ENCODE measurements at places on chromosomes 11 and 22.

DNA sequence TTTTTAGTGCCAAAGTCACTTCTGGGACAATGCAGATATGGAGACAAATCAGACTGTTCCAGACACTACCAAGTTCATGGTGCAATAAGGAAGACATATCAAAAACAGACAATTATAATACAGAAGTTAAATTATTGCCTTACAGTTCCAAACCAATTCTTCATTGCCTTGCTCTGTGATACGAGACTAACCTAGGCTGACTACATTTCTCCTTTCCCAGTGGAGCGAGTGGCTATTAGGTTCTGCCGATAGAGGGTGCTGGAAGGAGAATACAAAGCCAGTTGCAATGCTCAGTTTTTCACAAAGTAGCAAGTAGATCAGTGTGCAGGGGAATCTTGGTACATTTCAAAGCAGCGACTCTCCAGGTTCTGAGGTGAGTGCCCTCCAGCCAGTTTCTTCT, 67.8 kb downstream of the FAM168A start:
- no peak for DNase-seq

- DNase-seq, result no peak
Measured at GRCh38 chr22:38490915-38491314, 15.2 kb downstream of the DDX17 start.

GRCh38 chr22:23142546-23143105, 836 bp upstream of the RSPH14 start:
- DNase-seq, result no peak

- DNase-seq, result no peak
Measured at GRCh38 chr22:30837531-30837930, 131.0 kb downstream of the MORC2 start.

DNA sequence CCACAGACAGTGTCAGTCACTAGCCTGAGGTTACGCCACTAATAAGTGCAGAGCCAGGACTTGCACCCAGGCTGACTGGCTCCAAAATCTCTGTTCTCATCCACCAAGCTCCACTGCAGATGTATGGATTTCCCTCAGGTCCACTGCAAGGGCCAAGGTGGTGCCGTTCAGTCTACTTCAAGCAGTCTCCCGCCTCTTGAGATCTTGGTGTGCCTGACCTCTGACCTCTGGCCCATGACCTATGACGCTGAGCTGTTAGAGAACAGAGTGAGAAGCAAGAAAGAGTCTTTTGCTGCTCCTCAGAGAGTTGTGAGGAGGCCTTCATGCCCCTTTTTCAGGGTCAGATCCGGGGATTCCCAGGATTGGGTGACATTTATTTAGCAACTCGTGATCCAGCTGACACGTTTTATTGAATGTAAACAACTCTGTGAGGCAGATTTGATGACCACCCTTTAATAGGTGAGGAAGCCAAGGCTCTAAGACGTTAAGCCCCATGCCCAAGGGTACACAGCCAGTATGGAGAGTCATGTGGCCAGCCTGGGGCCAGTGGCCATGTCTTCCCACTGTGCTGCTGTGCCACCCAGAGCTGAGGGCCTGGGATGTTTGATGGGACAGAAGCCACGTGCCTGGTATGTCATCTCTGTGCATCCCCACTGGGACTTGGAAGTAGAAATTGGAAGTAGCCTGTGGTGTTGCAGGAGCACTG, 25.2 kb downstream of the DCPS start:
- DNase-seq, result no peak

DNA sequence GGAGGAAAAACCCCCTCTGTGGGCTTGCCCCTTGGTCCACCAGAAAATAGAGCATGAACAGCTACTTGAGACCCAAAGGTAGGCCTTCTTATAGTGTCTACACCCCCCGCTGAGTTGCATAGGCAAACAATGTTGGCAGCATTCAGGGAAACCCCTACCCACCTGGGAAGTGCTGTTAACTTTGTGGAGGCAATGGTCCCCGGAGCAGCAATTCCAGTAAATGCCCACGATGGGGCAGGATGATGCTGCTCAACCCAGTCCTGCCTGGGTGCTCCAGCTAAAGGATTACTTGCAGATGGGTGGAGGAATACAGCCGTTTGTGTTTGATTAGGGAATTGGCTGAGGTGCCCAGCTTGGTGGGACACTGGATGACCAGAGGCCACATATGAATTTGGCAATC, 381.3 kb upstream of the ANO5 start:
- DNase-seq, result no peak

GRCh38 chr11:5992604-5993251, 5.9 kb upstream of the OR52L1 start:
- DNase-seq, result no peak

DNA sequence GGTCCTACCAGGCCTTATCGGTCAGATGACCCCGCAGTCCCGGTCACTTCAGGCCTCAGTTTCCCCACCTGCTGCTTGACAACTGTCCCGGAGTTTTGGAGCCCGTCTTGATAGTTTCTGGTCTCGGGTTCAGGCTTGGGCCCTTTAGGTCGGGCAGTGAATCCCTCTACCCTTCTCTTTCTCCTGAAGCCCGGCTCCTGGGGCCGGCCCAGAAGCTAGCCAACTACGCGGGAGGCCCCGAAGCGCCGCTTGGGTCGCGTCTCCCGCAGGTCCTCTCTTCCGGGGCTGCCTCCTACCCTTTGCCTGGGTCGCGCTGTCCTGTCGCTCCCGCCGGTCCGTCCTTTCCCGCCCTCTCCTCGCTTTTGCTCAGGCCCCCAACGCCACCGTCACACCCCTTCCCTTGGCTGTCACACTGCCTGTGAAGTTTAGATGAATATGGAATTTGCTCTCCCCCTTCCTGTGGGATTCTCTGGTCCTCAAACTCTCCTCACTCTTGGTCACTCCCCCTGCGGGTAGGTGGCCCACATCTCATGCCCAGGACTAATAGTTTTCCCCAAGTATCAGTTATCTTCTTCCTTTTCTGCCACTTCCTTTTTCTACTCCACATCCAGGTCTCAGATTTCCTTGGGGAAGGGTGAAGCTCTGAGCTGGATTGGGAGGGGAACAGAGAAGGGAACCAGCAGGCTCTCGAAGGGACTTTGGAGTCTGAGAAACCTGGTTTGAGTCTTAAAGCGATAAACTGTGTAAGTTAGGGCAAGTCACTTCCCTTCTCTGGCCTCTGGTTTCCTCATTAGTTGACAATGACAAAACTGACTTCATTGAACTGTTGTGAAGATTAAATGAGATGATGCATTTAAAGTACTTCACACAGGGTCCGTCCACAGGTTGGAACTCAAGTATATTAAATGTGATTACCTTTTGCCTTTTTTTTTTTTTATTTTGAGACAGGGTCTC, 790 bp downstream of the RAB1B start:
- DNase-seq, result no peak

DNA sequence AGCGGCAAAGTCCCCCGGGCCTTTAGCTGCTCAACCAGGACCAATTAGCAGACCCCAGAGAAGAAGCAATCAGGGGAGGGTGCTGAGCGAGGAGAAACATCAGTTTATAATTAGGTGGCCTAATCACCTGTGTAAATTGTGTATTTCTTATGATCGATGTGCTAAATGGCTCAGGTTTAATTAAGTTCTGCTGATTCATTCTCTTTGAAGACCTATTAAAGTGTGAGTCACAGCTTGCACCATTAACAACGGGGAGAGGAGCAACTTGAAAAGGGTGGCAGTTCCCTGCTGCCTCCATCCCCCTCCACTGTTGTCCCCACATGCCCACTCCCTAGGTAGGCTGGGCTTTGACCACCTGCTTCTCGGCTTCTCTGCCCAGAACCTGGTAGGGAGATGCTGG, 10.7 kb downstream of the ISX start:
- DNase-seq, result no peak

DNA sequence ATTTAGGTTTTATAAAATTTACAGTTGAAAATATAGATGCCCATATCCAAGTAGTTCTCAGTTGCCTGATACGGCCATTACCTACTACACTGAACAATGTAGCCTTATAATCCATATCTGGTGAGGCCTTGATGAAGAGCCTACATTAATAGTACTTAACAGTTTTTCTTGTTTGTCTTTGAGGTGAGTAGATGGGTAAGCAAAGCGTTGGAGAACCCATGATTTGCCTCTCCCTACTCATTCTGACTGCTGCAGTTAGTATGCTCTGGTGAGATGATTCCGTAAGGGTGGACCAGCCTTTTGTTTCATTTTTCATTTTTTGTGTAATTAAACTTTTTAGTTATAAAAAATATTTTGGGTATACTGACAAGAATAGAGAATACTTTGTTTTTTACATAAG, 11.4 kb downstream of the PAAF1 start:
- DNase-seq, result no peak

- no peak for DNase-seq
Measured at GRCh38 chr11:70002433-70002832, 75.7 kb upstream of the ANO1 start.

- peak; percentile 42 for DNase-seq
Measured at GRCh38 chr11:17979770-17980371, 33.0 kb downstream of the SERGEF start.

GRCh38 chr11:87421422-87421821, 383.7 kb downstream of the TMEM135 start:
- DNase-seq, result peak; percentile 32

DNA sequence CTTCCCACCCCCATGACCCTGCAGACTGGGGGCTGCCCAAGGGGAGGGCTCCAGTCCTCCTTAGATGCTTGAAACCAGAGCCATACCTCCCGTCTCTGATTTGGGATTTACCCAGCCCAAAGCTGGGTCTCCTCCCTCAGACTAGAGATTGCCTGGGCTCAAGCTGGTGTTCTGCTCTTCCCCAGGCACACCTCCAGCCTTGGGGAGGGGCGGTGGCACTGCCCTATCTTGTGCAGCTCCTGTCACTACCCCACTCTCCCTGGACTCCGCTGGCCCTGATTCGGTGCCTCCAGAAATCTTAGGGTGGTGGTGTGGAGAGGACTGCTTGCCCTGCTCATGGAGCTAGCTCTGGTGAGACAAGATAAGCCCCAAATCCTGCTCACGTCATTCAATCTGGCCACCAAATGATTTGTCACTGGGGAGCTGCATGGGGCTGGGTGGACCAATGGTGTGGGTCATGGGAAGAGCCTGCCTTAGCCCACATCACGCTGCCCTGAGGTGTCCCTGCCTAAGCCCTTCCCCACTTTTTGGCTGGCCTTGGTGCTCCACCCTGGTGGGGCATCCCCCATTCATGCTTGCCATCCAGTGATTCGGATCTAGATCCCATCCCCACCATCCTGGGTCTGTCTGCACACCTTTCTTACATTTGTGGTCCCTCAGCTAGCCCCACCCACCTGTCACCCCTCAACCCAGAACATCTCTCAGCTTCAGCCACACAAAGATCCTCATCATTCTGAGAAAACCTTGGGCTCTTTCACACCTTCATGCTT, 87.7 kb downstream of the PDE2A start:
- DNase-seq, result no peak

- DNase-seq, result no peak
Measured at GRCh38 chr11:83611600-83611999, 325.4 kb upstream of the CCDC90B start.

DNA sequence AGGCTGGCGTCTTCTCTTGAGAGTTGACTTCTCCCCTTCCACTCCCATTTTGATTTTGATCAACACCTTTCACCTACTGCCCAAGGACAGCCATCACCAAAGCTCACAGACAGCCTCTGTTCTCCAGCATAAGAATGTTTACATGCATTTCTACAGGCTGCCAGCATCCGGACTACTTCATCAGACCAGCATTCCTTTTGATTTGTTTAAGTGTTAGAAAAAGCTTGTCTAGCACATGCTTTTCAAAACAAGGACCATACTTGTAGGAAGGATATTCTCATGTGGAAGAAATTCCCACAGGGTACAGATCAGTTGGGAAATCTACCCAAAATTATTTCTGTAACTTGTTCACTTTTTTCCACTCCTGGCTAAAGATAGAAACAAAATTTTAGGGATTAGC, 6.2 kb upstream of the KCNA4 start:
- no peak for DNase-seq

DNA sequence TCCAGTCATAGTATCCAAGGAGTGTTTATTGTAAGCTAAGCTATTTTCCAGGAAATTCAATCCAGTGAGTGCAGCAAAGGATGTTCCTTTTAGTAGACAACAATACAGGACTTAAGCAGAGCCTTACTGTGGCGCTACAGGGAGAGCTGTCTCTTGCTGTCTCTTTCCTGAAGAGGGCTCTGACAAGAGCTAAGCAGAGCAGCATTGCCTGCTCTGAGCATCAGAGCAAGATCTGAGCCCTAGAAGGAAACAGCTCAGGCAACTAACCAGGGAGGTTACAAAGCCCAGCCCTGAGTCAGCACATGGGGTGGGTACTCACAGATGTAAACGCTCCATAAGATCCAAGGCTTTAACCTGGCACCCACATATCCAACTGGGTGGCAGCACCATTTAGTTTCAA, 8.0 kb downstream of the LAYN start:
- DNase-seq, result no peak

DNA sequence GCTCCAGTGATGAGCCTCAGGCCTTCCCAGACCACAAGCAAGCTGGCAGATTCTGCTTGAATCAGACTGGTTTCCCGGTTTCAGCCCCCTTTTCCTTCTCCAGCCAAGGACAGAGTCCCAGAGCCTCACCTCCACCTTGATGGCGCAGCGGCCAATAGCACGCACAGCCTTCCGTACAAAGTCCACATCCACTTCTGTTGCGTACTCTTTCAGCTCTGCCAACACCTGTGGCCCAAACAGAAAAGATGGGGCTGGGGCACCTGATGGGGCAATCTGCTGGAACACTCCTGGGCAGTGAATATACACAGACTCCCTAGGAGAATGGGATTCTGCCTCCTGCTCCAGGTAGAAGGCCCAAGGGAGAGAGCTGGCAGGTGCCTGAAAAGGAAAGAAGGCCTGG, 35.5 kb upstream of the RASL10A start:
- no peak for DNase-seq

GRCh38 chr22:26367402-26368245, 61.4 kb upstream of the ASPHD2 start:
- peak; percentile 38 for DNase-seq

- DNase-seq, result no peak
Measured at GRCh38 chr11:116773203-116774097, 663 bp upstream of the BUD13 start.

DNA sequence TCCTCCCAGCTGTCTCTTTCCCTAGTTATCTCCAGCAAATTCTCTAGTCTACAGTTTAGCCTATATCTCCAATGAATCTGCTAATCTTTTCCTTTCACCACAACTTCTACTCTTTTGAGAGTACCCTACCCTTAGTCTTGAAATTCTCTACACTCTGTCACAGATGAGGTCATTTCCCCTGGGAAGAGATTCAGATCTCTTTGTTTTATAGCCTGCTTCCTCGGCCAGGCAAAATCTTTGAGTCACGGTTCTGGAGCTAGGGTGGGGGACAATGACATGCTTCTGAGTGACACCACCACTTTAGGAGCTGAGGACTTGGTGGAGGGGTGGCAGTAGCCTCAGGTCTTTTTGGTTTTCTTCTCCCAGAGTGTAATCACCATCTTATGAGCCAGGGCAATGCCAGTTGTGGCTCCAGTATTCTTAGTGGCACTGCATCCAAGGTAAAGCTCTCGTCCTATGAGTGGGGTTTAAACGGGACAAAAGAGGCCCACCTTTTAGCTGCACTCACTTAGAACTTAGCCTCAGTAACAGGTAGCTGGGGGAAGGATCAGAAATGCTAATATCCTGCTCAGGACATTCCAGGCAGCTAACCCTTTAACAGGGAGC, 98.5 kb upstream of the RRM1 start:
- no peak for DNase-seq

All from CD4-positive, alpha-beta T cell treated with Interleukin-6 at 100 ng/mL for 8 hours (primary cell).